ENCODE measurements at places on chromosomes 7 and 10.

- DNase-seq: no peak
These were observed 9.8 kb upstream of the OGA start for GRCh38 chr10:101827919-101828600.

DNA sequence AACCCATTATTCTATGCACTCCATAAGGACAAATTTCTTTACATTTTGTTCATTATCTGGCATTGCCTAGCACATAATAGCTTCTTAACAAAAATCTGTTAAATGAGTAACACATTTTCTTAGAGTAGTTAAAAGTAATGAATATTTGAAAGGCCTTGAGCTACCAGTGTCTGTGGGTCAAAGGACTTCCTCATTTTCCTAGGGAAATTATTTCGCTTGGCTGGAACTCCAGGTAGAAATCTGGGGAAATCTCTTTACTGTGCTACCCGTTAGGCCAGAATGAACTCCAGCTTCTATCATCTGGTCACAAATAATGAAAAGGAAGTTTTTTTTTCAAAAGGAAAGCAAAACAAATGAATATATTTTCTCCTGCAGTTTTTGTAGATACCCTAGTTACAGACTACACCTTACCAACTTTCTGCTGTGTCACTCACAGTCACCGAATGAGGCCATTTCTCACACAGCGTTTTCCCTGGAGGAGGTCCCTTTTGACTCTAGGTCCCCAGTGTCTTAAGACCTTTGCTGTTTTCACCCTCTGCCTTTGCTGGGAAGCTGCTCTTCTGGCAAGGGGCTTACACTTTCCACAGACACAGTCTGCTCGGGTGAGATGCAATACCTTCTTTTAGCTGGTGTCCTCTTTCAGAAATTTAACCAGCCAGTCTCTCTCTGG lies 1.6 kb downstream of the SAMD9L start:
- DNase-seq: no peak

GRCh38 chr7:56479136-56479535 lies 362.9 kb upstream of the NUPR2 start:
- no peak for DNase-seq

DNA sequence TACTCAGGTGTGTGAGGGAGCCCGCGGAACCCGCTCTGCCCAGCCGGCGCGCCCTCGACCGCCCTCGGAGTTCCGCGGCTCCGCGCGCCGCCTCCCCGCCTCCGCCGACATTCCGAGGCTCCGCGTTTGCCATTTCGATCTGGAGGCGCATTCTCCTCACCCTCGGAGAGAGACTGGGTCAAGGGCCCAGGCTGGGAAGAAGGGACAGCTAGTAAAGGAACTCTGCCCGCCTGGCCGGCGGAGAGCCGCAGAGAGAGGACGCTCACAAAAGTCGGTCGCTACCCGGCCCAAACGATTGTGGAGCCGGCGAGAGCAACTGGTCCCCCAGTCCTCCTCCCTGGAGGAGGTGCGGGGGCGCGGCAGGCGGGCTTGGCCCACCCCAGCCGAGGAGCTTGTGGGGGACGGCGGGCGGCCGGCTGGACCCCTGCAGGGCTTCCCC lies 74.5 kb upstream of the LEP start:
- no peak for DNase-seq

- DNase-seq: no peak
These were observed 70.9 kb upstream of the COL1A2 start for GRCh38 chr7:94323844-94324243.

- DNase-seq: no peak
These were observed 58.1 kb downstream of the ITGA8 start for GRCh38 chr10:15661574-15661973.
